ENCODE measurements at places on chromosomes 7 and 10.
A peak's percentile ranks its signal among the peaks of the same experiment; 100 is the strongest.

GRCh38 chr10:108052981-108053380 is 888.5 kb upstream of the SORCS1 start:
- DNase-seq = peak; percentile 38

- DNase-seq = no peak
Measured at GRCh38 chr7:3461923-3462322, 160.9 kb downstream of the SDK1 start.

DNA sequence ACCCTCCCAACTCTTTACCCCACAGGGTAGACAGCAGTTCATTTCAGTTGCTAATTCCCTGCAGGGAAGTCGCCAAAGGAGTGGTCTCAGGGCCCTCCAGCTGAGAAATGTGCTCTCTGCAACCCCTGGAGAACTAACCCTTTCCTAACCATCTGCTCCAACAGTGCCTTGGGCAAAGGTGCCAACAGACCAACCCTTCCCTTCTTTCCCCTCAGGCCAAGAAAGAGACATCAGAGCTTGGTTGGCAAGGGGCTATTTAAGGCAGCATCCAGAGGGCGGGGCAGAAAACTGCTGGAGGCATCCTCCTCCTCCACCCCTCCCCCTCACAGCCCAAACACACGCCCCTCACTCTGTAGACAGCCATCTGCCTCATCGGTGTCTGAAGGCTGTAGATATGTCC is 1.7 kb downstream of the SORBS1 start:
- no peak for DNase-seq

- no peak for DNase-seq
Measured at GRCh38 chr7:115574681-115575291, 455.8 kb downstream of the TFEC start.

All from RKO (cell line).